Activated T-helper 9 cell treated with anti-CD3 and anti-CD28 coated beads, Interleukin-2, amount 50 U/mL, for 16 hours (primary cell): ENCODE measurements at places on chromosomes 2 and 18.

- no peak for DNase-seq
Observed at GRCh38 chr2:222228054-222228453, 70.7 kb downstream of the PAX3 start.

DNA sequence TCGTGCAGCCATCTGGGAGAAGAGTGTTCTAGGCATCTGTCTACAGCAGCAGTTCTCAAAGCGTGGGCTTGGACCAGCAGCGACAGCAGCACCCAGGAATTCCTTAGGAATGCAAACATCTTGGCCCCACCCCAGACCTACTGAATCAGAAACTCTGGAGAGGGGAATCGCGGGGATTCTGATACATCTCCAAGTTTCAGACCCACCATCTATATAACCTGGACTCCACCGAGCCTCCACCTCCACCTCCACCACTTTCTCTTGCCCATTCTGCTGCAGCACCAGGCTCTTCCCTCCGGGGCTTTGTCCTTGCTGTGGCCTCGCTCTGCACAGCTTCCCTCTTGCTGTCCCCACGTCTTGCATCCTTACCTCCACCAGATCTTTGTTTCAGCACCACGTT is 256.4 kb downstream of the BCL2 start:
- no peak for DNase-seq

- DNase-seq = no peak
Observed at GRCh38 chr2:230692760-230693159, 19.9 kb upstream of the CAB39 start.

GRCh38 chr2:135839713-135840112 is 2.7 kb upstream of the LCT start:
- no peak for DNase-seq

GRCh38 chr2:160458718-160459453 is 34.7 kb downstream of the RBMS1 start:
- no peak for DNase-seq

- DNase-seq = no peak
Observed at GRCh38 chr2:15307526-15307925, 253.6 kb downstream of the NBAS start.

GRCh38 chr2:133169274-133169912 is 398.9 kb downstream of the NCKAP5 start:
- no peak for DNase-seq

- no peak for DNase-seq
Observed at GRCh38 chr2:166074430-166074829, 53.4 kb downstream of the SCN1A start.

- DNase-seq = no peak
Observed at GRCh38 chr2:174821628-174822027, 57.4 kb upstream of the CHRNA1 start.

DNA sequence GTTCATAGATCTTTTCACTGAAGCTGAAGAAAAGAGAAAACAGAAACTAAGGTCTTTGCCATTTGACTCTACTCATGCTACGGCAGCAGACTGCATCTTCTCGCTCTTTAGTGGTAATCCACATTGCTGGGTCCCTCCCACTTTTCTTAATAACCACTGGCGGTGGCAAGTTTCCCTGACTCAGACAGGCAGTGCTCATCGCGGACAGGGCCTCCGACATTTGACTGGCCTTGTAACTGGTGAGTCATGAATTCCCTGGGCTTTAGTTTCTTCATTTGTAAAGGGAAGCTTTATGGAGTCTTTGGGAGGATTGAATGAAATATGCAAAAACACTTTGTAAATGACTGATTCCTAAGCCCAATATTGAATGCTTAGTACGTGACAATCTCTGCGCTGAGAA is 238.2 kb upstream of the RBBP8 start:
- DNase-seq = no peak

GRCh38 chr2:201928363-201928762 is 105.3 kb upstream of the FZD7 start:
- no peak for DNase-seq

- no peak for DNase-seq
Observed at GRCh38 chr18:49786019-49786720, 27.2 kb downstream of the ACAA2 start.
